T-helper 1 cell (primary cell): ENCODE measurements at places on chromosomes 2 and 18.

- no peak for DNase-seq
These were observed at the start of gene OBSL1 for GRCh38 chr2:219571311-219572236. Gene OBSL1, minus strand, starts transcription at chr2:219571539. Its CDS starts 307 bp downstream, at chr2:219571232.

GRCh38 chr18:54774981-54775665 lies 53.2 kb upstream of the RAB27B start:
- no peak for DNase-seq

DNA sequence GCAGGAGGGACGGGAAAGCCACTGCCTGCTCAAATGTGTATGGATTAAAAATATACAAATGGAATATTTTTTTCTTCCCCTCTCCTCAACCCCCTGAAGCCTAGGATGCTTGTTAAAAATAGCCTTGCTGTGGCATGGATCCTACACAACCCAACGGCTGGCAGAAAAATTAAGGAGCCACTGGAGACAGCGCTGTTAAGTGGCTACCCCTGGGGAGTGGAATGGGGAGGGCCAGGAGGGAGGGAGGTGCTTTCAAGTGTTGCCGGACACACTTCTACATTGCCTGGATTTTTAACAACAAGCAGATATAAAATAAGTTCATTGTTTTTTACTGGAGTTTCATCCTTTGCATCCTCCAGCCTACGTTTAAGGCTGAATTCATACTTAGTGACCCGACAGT lies 66.6 kb downstream of the ZBTB7C start:
- no peak for DNase-seq

DNA sequence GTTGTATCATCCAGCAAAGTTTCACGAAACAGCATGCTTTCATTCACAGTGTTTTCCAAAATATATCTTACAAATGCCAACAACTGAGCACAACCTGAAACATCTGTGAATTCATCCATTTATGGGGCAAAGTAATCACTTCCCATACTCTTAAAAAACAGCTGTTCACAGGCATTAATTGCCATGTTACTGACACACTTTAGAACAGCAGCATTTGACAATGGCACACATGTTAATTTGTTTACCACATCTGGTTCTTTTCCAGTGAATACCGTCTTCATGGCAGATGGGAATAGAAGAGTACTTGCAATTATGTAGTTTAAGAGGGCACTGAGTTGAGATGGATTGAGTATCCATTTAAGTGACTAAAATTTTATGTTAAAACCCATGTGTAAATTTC lies 347.4 kb upstream of the LRP1B start:
- DNase-seq: no peak

- no peak for DNase-seq
These were observed 133.0 kb downstream of the MSH2 start for GRCh38 chr2:47535996-47536395.

DNA sequence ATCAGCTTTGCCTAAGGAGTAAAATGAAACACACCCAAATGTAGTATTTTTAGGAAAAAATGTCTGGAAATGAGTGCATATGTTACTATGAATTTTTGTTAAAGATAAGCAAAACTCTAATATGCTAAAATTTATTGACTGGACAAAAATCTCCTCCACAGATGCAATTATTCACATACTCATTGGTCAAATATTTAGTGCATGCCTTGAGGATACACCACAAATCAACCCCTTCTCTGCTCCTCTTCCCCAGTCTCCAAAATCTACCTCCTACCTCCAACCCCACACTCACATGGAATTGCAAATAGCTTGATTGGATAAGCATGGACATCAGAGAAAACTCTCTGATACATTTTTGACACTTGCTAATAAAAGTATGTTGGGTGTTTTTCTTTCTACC lies 95.6 kb upstream of the CDC42EP3 start:
- DNase-seq: no peak

DNA sequence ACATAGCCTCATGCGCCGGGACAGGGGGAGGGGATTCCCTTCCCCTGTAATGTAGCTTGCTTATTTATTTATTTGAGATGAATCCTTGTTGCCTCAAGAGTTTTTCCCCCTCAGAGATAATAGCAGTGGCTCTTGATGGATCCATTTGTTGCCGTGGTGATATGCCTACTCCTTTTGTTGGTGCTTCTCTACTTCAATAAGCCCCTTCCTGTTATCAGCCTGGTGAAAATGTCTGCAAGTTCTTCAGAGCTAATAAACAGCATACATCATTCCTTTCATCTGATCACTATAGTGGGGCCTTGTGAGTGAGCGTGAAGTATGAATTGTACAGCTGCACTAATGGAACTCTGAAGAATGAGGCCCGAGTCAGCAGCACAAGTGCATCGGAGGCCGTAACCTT lies 19.4 kb downstream of the FZD5 start:
- DNase-seq: no peak

- DNase-seq: no peak
These were observed 38.0 kb upstream of the EPAS1 start for GRCh38 chr2:46258937-46259776.

DNA sequence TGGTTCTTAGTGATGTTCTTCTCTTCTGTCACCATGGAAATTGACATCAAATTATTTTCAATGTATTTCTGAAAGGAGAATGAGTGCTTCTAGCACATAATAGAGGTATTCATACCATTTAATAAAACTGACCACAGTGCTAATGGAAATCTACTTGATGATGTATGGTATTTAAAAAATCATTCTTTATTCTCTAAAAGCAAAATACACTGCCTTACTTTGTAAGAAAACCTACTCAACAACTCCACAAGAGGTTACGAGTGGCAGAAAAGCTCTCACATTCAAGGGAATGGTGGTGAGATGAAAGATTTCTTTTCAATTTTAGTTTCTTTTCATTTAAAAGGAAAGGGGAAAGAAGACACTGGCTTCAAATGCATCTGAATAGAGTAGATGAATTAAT lies 382.3 kb upstream of the CHST9 start:
- no peak for DNase-seq

GRCh38 chr2:2405780-2406179 lies 74.7 kb upstream of the MYT1L start:
- no peak for DNase-seq

DNA sequence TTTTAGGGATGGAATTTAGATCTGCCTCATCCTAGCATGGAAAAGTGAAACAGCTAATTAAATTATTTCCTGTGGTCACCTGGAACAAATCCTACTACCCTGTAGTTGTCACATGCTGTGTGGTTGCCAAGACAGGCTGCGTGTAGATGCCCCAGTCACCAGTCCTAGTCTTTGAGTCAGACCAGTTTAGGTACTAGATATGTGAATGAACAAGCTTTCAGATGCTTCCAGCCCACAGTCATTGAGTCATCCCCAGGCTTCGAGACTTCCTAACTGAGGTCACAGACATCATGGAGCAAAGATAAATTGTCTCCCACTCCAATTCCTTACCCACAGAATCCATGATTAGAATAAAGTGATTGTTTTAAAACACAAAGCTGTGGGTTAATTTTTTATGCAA lies 35.8 kb upstream of the GRB14 start:
- DNase-seq: no peak

DNA sequence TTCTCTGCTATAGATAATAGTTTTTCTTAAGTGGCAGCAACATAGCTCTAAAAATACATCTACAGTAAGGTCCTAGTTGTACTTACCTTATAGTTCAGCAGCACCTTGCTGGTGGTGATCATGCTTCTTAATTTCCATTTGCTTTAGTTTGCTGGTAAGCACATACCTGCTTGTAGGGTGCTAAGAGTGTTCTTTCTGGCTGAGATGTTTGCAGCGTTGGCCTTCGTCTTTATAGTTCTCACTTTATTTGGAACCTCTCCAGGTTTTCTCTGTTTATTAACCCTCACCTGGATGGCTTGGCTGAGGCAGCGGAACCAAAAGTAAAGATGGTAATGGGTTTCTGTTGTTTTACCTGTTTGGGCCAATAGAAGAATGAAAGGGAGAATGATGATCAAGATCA lies 123.6 kb upstream of the EFEMP1 start:
- DNase-seq: no peak

- no peak for DNase-seq
These were observed 230.4 kb downstream of the MEIS1 start for GRCh38 chr2:66665124-66665984.

- no peak for DNase-seq
These were observed 30.3 kb upstream of the ZSWIM2 start for GRCh38 chr2:186879312-186879711.

DNA sequence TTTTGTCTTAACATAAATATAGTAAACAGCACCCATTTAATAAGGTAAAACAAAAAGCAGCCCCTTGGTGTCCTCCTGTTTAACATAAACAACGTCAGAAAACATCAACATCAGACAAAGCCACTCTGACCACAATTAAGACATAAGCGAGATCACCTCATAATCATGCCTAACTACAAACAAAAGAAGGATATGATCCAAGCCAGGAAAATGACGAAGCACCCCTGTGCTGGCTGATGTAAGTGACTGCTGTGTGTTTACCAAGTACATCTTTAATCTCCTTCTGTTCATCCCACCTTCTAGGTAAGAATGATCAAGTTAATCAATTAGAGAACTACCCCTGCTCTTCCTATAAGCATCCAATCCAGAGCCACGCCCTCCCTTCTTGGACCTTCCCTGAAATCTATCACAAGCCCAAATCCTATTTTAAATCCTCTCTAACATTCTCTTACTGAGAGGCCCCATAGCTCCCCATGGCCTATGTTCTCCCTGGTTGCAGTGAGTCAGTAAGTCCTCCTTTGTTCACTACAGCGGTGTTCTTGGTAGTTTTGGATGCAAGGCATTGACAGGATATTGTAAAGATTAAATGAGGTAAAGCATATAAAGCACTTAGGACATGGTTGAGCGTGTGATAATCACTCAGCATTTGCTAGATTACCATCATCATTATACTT lies 424.2 kb downstream of the TSN start:
- DNase-seq: no peak
